ENCODE measurements at places on chromosomes 6 and 20.

DNA sequence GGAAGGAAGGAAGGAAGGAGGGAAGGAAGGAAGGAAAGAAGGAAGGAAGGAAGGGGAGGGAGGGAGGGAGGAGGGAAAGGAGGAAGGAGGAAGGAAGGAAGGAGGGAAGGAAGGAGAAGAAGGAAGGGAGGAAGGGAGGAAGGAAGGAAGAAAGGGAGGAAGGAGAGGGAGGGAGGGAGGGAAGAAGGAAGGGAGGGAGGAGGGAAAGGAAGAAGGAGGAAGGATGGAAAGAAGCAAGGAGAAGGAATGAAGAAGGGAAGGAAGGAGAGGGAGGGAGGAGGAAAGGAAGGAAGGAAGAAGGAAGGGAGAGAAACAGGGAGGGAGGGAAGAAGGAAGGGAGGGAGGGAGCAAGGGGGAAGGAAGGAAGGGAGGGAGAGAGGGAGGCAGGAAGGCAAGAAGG, 204.9 kb downstream of the PHACTR1 start:
- DNase-seq: no peak

DNA sequence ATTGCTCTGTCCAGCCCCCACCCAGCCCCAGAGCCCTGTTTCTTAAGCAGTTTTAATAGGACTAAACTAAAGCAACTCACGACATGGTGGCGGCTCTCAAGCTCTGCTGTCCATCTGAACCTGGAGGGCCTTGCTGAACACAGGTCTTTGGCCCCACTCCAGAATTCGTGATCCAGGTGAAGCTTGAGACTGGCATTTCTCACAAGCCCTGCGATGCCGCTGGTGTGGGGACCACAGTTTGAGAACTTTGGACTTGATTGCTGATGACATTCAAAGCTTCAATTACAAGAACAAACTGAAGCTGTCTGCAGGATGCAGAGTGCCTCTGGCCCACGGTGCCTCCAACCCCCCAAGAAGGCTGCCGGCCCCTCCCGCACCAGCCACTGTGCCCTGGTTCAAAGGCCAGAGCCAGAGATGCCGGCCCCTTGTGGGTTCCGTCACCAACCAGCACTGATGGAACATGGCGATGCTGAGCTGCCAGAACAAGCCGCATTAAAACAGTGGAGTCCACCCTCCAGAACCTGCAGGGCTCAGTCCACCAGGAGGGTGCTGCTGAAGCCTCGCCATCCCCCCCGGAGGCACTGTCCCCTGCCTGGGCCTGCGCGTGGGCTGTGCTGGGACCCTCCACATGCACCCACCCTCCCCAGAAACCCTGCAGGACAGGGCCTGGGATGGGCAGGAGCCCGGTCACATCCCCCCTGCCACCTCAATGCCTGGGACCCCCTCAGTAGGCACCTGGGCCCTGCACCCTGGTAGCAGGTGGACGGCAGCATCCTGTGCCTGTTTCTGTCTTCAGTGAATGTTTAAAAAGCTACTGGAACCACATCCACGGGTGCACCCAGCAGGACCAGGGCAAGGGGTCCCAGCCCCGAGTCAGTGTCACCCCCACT, 101.1 kb downstream of the PSMB1 start:
- DNase-seq: no peak

GRCh38 chr20:32236048-32236533, 28.4 kb downstream of the POFUT1 start:
- no peak for DNase-seq

DNA sequence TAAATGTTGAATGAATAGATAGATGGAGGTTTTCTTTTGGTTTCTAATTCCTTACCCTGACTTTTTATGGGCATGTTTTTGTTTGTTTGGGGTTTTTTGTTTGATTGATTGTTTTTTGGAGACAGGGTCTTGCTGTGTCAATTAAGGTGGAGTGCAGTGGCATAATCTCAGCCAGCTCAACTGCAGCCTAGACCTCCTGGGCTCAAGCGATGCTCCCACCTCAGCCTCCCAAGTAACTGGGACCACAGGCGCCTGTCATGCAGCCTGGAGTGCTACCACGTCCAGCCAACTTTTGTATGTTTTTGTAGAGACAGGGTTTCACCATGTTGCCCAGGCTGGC, 1.5 kb upstream of the NUDT3 start:
- DNase-seq: no peak

GRCh38 chr6:113143206-113143605, 713.9 kb upstream of the MARCKS start:
- DNase-seq: no peak

DNA sequence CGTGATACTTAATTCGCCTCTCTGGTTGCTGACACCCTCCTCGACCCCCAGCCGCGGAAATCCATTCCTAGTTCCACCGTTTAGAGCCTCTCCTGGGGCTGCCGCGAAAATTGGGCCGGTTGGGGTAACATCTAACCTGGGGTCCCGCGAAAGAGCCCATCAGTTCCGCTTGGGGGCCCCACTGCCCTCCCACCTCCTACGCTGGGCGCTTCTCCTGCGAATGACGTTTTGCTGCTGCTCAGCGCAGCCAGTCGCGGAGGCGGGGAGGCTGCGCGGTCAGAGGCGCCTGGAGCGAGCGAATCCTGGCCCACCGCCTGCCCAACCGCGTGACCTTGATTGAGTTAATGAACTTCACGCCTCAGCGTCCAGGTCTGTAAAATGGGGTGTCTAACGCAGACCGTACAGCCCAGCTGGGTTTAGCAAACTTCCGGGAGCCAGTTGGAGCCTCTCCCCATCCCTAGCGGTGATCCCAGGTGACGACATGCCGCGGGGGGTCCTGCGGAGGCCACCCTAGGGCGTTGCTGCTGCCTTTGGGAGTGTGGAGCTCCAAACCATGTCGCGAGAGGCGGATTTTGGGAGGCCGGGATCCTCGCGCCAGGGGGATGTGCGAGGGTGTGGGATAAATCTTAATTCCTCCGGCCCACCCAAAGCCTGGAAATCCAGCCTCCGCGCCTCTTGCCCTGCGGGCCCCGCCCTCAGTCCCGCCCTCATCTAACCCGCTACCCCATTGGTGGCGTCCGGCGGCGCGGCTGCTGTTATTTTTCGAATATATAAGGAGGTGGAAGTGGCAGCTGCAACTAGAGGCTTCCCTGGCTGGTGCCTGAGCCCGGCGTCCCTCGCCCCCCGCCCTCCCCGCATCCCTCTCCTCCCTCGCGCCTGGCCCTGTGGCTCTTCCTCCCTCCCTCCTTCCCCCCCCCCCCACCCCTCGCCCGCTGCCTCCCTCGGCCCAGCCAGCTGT, at the start of gene CDC25B:
Gene CDC25B (plus strand): TSS at position 800 of the 958 bp plus-strand sequence. CDS start 222 bp downstream, outside the sequence.
- DNase-seq: peak; percentile 88

DNA sequence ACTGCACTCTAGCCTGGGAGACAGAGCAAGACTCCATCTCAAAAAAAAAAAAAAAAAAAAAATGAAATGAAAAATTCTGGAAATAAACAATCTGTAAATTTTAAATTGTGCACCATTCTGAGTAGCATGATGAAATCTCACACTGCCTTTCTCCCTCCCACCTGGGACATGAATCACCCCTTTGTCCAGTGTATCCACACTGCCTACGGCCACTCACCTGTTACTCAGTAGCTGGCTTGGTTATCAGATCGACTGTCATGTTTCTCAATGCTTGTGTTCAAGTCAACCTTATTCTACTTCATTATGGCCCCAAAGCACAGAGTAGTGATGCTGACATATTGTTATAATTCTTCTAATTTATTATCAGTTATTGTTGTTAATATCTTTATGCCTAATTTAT, 58.7 kb upstream of the MTHFD1L start:
- no peak for DNase-seq

- DNase-seq: no peak
These were observed 33.2 kb upstream of the TRAM2 start for GRCh38 chr6:52610011-52610410.

DNA sequence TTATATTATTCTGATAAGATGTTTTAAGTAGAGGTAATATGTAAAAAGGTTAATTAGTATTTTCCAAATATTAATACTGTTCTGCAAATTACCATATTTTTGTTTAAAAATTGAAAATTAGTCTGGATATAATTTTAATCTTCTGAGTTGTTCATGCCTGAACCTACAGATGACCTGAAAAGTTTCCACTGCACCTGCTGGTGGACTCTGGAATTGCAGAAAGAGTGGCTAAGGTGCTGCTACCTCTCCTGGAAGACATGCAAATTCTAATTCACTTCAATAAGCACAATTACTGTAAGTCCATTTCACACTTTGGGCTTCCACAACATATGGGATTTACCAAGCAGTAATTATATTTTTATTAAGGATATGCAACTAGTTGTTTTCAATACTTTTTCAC, 77.7 kb upstream of the OLIG3 start:
- peak; percentile 53 for DNase-seq

GRCh38 chr6:106715922-106716321, 86.5 kb downstream of the QRSL1 start:
- DNase-seq: no peak

GRCh38 chr6:8315154-8315553, 120.2 kb downstream of the SLC35B3 start:
- DNase-seq: no peak

DNA sequence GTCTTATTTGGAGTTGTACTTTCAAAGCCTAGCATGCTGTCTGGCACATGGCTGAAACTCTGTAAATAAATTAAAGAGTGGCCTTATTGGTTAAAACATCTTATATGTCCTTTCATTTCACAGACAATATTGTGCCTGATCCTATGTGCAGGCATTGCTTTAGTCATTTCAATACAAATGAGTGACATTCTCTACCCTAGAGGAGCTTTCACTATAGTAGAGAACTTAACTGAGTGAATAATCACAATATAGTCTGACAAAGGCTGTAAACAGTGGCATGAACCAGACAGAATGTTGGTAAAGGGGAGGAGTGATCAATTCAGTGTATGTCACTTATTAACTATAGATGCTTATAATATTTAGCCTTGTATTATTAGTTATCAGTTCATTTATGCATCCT, 481.8 kb downstream of the TFAP2B start:
- no peak for DNase-seq

- DNase-seq: no peak
These were observed 65.0 kb downstream of the SOBP start for GRCh38 chr6:107554918-107555317.

DNA sequence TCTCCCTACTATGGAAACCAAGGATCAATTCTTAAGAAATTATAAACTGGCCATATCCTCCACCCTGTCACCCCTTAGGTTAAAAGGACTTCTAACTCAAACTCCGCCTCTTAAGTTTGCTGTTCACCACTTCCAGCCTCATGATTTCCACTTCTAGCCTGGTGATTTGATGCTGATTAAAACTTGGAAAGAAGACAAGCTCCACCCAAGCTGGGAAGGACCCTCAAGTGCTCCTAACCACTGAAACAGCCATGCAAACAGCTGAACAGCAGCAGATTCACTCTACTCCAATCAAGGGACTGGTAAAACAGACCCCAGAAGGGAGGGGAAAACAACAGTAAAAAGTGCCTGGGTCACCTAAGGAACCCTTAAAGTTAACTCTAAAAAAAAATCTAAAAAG, 10.3 kb downstream of the LCA5 start:
- DNase-seq: no peak

DNA sequence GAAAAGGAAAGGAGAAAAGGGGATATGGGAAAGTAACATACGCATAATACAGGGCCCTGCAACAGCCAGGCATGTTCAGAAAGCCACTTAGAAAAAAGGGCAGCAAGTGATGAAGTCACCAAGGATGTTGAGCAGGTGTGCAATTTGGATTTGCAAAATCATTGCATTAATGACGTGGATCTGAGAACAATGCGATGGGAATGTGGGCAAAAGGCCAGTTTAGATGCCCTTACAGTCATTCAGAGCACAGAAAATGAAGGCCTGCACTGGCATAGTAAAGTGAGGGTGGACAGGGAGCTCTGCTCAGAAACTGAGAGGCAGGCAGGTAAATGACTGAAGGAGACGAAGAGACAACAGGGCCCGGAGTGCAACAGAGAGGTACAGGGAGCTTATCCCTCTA, 123.7 kb upstream of the NHSL1 start:
- no peak for DNase-seq

GRCh38 chr6:90471263-90471662, 115.6 kb downstream of the MAP3K7 start:
- DNase-seq: no peak

GRCh38 chr20:53852014-53852413, 218.4 kb downstream of the BCAS1 start:
- DNase-seq: no peak

DNA sequence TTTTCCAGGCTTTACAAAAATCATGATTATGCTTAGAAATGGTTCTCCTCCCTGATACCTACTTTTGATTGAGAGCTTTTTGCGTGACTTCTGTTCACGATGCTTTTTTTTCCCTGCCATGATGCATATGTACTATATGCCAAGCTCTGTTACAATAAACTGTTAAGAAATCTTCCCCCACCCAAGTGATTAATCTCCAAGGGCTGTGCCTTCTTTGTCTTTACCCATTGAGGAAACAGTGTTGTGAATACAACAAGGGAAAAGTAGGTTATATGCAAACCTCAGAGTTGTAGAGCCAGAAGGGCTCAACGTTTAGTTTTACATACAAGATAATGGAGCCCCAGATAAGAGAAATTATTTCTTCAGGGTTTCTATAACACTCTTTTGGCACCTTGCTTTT, 34.1 kb upstream of the MYLK2 start:
- DNase-seq: no peak

- DNase-seq: no peak
These were observed 46.1 kb downstream of the MBOAT1 start for GRCh38 chr6:20166210-20166609.

- DNase-seq: no peak
These were observed 4.2 kb downstream of the PSMF1 start for GRCh38 chr20:1122388-1123315.

DNA sequence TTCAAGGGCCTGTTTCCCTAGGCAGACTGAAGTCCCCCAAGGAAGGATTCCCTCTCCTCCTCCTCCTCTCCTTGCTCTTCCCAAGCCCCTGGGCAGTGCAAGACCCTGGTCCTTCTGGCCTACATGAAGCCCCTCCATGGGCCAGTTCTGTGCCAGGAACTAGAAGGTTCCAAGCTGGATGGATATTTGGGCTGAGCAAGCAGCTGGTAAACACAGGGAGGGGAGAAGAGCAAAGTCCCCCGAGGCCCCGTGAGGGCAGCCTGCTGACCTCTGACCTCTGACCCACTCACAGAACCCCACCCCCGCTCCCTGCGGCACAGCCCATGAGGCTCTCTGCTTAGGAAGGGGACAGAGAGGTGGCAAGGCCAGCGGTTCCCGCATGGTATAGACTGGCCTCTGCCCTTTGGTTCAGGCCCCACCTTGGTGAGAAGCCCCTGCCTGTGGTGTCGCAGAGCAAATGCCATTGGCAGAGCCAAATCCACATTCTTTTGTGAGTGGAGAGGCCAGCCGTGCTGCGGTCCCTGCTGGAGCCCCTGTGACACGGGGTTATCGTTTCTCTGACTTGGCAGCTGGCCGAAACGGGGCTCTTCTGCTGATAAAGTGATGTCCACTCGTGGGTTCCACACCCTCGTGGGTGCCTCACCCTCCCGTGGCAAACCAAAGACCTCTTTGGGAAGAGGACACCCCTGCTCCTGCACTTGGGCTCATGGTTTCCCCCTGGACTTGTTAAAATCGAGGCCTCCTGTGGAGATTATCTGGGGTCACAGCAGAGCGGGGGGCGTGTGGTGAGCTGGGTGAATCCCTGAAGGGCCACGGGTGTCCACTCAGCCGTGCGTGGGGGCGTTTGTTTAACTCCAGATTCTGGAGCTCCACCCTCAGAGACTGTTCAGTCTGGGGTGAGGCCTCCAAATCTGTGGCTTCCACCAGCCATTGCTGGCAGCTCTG, 2.1 kb upstream of the CHRNA4 start:
- no peak for DNase-seq

Data from effector CD4-positive, alpha-beta T cell (primary cell).